Activated naive CD4-positive, alpha-beta T cell treated with anti-CD3 and anti-CD28 coated beads, Interleukin-2, amount 50 U/mL, for 16 hours (primary cell): ENCODE measurements at places on chromosomes 1 and 21.

GRCh38 chr1:241666419-241666818 is 14.3 kb downstream of the WDR64 start:
- DNase-seq = no peak

DNA sequence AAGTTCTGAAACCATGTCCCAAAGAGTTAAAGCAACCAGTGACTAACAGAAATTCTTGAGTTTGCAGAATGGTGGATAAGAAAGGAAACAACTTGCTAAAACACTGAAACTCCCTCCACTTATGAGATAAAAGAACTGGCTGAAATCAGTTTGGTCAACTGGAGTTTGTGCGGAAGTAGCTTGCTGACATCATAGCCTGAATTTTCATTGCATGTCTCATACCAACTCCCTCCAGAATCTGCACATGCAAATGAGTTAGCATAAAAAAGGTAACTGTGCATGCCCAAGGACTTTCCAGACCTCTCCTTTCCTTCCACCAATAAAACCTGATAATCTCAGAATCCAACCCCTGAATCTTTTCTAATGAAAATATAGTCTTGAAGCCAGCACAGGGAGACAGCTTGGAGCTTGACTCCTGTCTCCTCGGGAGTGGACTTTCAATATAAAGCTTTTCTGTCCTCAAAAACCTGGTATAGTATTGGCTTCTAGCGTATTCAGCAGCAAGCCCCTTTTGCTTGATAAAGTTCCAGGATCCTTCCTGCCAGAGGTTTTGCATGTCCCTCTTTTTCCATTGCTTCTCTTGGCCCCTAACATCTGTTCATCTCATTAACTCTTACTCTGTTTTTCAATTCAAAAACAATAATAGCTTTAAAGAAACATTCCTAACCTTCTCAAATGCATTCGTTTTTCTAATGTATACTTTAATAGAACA is 785.8 kb upstream of the ADGRL4 start:
- DNase-seq = no peak

DNA sequence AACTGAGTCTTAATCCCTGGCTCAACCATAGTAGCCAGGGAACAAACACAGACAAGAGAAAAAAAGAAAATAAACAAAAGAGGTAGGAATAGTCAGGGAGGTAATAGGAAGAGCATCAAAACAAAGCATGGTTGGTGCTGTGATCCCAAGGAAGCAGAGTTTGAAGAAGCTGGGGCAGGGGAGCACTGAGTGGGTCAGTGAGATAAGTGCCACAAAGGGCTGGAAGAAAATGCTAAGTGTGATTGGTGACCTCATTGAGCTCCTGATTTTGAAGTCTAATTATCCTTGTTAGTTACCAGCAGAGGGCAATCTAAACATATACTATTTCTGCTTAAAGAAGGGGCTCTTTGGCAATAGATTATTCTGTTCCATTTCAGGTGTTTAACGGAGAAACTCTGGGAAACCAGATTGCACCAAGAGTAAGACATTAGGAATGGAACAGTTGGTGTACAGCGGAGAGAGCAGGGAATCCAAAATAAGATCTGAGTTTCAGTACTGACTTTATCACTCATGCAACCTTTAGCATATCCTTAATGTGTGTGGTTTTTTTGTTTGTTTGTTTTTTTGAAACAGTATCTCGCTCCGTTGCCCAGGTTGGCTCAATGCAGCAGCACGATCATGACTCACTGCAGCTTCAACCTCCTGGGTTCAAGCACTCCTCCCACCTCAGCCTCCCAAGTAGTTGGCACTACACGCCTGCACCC is 30.7 kb upstream of the KIAA1614 start:
- no peak for DNase-seq

DNA sequence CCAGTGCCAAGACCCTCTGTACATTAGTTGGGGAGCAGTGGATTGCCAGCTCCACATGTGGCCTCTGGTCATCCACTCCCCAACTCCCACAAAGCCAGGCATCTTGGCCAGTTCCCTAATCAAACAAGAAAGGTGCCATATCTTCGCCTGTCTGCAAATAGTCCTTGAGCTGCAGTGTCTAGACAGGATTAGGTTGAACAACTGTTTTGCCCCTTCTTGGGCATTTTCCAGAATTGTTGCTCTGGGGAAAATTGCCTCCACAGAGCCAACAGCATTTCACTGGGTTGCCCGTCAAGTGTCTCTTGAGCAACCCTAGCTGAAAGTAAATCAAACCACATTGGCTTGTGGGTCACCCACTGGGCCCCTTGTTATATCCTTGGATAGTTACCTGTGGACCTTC is 109.3 kb downstream of the GDAP2 start:
- DNase-seq = no peak

DNA sequence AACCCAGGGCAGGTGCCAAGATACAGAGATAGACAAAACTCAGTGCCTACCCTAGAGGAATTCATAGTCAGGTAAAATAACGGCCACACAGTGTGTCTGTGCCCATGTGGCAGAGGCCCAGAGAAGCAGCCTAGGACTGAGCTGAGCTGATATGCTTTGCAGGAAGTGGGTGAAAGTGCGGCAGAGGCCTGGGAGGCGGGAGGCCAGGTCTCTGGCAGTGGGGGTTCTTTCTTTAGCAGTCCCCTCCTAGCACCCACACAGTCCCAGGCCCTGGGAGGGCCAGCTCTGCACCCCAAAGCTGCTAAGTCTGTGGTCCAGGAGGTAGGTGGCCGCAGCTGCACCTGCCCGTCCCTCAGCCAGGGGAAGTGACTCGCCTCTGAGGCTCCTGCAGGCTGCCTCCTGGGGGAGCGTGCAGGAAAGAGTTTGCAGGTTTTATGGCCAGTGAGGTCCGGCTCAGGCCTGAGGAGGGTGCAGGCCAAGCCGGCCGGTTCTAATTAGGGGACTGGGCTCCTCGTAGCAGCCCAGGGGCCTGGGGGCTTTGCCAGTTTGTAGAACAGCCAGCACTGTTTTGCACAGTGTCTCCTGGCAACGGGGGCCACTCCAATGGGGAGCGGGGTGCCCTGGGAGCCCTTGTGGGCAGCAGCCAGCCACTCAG is 107.9 kb downstream of the SPSB1 start:
- peak; percentile 21 for DNase-seq

DNA sequence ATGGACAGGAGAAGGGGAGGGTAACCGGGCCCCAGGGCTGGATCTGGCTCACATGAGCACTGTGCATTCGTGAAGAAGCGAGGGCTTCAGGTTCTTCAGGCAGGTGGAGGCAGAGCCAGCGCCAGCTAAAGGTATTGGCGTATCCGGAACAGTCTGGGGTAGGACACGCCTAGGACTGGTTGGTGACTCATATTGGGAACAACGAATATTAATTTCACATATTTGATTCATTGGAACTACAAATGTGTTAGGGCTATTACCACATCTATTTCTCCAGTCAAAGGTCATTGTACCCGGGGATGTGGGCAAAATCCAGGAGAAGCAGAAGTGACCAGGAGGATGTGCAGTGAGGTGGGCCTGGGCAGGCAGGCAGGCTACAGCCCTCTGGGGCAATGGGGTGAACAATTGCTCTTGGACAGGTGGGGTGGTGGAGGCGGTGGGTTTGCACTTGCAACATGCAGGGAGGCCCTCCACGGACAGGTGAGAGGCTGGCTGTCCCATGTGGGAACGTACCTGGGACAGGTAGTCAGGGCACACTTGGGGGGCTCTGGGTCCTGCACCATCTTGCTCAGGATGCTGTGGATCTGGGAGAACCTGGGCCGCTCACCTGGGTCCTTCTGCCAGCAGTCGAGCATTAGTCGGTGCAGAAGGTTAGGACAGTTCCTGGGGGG is 26.7 kb downstream of the CDCA8 start:
- no peak for DNase-seq

DNA sequence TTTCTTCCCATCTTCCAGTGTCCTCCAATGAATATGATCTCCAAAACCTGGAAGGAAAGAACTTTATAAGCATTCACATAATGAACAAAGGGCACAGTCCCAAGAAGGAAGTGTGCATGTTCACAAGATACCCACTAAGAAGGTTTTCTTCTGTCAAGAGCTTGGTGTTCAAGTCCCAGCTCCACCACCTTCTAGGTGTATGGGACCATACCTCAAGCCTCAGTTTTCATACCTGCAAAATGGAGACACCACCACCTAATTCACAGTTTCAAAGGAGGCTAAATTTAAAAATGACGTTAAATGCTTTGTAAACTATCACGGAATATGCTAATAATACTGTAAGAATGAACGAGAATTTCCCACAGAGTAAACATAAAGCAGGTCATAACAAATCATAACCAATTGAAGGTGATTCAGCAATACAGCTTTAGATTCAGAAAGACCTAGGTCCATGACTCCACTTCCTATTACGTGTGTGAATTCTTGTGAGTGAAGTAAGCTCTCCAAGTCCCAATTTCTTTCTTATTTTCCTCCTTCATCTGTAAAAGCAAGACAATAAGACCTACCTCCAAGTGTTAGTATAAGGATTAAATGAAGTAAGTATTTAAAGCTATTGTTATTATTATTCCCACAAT is 8.1 kb upstream of the KTI12 start:
- DNase-seq = no peak

DNA sequence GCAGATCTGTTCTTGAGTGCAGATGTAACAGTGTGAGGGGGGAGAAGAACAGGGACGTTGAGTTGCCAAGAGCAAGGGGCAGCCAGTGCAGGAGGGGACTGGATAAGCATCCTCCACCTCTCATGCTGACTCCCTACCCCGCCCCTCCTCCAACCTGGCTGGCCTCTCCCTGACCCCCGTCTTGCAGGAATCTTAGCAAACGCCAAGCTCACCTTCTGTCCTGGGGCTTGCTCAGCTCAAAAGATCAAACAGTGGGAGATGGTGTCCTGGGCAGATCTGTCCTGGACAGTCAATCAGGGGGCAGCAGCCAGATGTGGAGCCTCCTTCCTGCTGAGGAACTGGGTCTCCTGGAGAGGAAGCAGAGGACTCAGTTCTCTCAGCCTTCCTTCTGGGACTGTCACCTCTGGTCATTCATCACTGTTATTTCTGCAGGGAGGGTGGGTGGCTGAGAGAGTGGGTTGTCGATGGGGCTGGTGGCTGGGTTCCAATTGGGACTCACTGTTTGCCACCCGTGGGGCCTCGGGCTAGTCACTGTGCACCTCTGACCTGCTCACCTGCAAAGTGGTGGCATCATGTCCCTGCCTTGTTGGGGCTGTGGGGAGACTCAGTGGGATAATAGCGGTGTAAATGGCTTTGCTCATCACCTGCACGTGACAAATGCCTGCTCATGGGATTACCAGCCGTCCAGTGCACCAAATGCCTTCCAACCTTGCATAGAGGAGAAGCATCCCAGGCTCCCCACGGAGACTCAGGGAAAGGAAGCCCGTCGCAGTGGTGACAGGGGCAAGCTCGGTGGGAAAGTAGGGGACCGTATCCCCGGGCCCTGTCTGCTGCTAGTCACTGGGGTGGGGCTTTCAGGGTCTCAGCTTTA is 154.4 kb downstream of the PTPRU start:
- DNase-seq = no peak

DNA sequence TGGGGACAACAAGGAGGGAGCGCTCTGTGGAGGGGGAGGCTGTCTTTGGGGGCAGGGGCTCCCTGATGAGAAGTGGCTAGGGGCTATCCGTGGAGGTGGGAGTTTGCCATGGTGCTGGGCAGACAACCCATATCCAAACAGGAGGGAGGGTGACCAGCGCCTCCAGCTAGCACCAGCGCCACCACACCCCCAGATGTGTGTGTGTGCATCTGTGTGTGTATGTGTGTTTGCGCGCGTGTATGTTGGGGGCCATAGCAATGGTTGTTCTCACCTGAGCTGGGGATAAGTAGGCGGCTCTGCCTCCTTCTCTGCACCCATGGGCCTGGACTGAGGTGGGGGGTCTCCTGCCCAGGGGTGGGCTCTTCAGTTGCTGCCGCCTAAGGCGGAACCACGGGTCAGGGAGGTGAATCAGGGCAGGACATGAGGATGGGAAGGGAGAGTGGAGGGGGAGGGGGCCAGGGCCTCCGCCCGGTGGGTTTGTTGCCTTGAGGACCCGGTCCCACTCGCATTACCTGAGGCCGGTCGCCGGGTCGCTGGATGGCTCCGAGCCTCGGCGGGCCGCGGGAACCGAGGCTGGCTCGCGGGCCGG is 345 bp downstream of the HPCAL4 start:
- DNase-seq = no peak

DNA sequence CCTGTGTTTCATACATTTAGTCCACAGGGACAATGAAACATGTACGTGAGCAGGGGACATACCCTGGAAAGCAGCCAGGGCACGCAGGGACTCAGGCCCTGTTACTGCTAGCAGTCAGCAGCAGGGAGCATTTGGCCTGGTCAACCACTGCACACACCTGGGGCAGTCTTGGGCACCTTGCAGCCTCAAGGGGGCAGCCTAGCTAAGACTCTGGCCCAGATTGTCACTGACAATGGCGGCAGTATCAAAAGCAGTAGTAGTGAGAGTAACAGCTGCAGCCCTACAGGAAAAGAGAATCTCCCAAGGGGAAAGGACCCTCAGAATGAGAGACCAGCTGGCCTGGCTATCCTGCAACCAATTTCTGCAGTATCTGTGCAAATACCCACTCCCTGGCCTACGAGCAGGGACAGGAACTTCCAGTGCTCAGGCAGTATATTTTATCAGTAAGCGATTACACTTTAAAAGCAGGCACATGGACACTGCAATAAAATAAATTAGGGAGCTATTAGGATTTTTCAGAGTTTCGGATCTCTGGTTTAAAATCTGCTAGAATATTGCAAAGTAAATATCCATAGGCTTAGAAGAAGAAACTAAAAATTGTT is 475.6 kb downstream of the LTN1 start:
- peak; percentile 61 for DNase-seq

- peak; percentile 34 for DNase-seq
These were observed 18.5 kb downstream of the CAMK1G start for GRCh38 chr1:209601809-209602657.
